ENCODE measurements at places on chromosomes 11 and 22.

DNA sequence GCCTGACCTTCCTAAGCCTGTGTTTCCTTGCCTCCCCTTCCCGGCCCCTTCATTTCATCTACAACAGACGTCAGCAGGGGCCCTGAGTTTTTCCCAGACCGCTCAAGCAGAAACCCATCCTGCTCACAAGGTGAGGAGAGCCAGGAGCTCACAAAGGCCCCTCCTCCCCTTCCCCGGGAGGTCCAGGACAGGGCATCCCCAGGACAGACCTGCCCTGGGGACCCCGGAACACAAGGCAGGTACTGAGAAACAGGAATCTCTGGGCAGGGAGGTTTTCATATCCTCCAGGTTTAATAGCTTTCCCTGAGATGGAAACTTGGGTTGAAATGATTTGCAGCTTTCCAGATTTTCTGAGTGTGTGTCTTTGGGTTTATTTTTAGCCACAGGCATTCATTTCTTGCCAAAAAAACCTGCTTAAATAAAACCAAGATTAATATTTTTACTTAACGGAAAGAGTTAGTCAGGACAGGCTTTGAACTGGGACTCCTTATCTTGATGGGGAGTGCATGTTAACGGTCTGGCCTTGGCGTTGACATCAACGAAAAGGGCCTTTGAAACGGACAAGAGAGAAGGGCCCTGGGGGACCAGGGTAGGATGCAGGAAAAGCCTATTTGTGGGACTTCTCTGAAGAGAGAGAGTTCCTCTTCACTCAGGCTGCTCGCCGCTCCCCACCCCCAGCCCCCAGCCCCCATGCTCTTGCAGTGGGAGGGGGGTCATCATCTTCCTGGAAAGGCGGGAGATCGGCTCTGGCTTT, 38.5 kb downstream of the TIMP3 start:
- DNase-seq = no peak

DNA sequence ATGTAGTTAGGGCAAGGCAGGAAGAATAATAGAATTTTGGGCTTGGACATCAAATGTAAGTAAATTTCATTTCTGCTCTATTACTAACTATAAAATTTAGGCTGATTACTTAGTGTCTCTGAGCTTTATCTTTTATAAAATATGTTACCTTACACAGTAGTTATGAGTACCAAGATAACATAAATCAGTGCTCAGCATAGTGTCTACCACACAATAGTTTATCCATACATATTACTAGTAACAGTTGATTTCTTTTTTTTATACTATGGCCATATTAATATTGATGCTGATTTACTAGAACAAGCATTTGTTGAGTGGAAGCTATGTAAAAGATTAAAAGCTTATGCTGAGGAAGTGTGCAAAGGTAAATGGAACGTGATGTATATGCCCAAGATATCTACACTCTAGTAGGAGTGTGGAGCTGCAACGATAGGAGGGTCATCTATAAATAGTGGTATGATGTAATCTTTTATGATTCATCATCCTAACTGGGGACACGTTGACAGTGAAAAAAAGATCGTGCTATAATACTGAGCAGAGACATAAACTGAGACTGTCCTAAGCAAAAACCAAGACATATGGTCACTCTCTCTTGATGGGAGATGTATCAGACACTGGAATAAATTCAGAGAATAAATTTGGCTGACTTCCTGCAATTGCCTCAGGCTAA, 8.7 kb upstream of the SLC5A12 start:
- no peak for DNase-seq

DNA sequence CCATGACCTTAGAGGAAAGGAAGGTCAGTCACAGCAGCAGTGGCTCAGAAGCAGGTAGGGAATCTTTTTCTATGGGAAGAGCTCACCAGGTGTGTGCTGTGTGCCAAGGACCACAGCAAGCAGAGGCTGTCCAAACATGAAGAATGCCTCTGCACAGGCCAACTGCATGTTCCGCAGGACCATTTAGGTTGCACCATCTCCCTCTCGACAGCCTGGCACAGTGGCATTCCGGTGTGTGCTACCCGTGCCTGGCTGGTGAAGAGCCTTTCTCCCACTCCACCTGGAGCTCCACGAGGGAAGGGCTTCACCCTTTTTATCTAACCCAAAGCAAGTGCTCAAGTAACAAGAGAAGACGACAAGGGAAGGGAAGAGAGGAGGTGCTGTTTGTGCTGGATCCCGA, 76.5 kb downstream of the PACSIN2 start:
- DNase-seq = no peak

- DNase-seq = peak; percentile 50
These were observed 31.9 kb downstream of the PLEKHA7 start for GRCh38 chr11:16982256-16982671.

DNA sequence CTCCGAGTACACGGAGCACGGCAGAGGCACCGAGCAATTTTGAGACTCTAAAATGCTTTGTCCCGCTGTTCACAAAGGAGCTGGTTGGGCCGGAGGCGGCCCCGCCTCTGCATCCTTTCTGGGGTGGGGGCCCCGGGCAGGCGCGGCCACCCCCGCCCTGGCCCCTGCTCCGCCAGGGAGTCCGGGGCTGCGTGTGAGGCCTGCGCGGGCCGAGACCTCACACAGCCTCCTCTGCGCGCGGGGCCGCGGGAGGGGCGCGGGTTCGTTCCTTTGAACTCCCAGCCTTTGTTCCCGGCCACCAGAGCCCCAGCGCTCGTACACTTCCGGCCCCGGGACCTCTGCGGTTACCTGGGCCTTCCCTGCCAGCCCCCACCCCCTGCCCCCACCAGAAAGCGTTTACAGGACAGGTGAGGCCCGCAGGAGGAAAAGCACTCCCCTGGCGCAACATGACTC, 1.6 kb downstream of the FGF19 start:
- peak; percentile 35 for DNase-seq

DNA sequence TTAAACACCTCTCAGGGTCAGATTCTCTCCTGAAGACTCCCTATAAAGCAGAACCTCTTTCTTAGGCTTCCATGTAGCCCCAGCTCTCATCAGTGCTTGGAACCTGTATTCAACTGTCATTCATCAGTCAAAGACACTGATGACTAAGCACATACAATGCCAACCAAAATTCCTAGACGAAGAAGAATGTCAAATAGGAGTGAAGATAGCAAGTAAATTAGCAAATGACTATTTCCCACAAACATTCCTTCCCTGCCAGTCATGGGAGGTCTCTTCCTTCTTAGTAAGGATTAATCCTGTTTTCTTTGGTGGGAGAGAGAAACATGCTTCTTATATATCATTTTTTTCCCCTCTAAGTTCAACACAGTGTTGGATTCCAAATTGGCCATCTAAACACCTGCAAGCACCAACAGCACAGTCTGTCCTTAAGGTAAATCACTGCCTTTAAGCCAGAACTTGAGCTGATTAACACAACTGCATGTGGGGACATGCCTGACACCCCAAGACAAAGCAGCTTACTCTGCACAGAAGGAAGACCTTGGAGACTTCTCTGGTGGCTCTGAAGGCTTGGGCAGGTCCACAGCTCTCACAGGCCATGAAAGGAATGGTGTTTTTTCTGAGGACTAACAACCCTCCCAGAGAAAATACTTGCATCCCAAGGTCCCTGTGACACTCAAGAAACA, 47.5 kb upstream of the ME3 start:
- DNase-seq = no peak

- DNase-seq = no peak
These were observed 1.1 kb downstream of the ST13 start for GRCh38 chr22:40855071-40855978.
